Heart left ventricle (tissue), 16 donors: ENCODE measurements at places on chromosomes 6 and 20. TPM values are rescaled to one million over a fixed set of nuclear protein-coding genes. Genes with fewer than 3 reads are reported as not detected.

DNA sequence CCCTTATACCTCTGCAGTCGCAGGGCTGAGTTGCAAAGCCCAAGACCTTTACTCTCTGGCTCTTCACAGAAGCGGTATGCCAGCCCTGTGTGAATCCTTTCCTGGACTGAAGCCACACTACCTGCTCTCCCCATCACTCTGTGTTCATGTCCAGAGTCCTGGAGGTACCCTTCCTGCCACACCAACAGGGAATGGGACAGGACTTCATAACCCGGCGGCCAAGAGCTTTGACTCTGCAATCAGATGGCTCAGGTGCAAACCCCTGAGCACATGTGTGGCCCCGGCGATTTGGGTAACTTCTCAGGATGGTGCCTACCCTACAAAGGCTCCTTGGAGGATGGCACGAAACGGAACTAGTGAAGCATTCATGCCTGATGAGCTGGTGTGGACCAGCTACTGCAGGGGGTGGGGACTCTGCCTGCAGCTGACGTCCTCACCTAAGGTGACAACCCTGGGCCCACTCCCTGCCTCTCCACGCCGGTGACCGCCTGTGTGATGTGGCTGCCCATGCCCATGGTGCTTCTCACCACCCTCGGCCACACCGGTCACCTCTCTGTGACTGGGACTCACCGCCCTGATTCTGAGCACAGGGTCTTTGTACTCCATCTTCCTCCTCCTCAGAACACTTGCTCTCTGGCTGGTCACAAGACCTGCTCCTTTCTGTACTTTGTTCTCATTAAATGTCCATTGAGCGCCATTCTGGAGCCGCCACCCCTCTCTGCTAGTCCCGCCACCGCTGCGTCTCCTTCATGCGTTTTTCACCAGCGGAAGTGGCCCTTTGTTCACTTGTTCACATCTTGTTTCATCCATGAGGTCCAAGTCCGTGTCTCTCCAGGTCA is 116.7 kb downstream of the SULF2 start:
- no peak overlapping the region for H3K27ac ChIP-seq
- peaks cover 4% of the 10 kb centered on the region for H3K4me1 ChIP-seq
- no peaks in the 10 kb centered on the region for H3K27me3 ChIP-seq
- H3K36me3 ChIP-seq = no peaks in the 10 kb centered on the region

DNA sequence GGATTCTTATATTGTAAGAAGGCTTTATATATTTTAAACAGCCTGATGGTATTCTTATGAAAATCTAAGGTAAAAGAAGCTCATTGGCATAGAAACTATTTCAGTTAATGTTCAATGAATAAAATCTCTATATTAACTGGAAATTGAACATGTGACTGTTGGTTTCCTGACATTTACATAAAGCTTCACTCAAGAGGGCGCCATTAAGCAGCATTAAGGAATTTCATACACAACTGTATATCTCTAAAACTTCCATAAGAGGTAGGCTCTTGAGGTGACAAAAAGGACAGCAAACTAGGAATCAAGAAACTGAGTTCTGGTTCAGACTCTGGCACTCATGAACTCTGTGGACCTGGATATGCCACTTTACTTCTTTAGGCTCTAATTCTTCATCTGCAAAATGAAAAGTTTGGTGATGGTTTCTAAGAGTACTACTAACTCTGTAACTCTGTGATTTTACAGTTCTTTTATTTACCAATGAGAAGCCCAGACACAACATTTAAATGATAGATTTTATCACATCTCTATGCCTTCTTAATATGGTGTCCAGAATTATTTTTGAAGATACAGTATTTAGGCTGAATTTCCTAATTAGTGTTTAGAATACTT is 147.5 kb downstream of the FLRT3 start:
- DNase-seq = no peak
- no peaks in the 10 kb centered on the region for H3K36me3 ChIP-seq
- no peak overlapping the region for H3K4me3 ChIP-seq
- H3K27ac ChIP-seq = no peak overlapping the region
- no peaks in the 10 kb centered on the region for H3K27me3 ChIP-seq

DNA sequence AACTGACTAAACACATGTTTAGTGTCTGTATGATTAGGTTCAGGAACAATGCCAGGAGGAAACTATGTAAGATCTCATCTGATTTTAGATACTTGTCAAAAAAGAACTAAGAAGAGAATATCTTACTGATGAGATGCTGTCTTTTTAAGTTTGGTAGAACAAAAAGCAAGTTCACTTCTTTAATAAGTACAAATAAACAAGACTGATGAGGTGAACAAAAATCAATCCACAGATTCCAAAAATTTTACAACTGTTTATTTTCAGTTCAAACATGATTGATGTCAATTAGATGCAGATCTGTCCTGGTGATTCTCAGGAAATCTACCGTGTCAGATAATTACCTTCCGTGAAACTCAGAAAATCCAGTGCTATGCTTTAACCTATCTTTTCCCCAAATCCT is 24.9 kb downstream of the EPHA7 start:
- no peaks in the 10 kb centered on the region for H3K4me1 ChIP-seq
- DNase-seq = no peak
- H3K27me3 ChIP-seq = no peaks in the 10 kb centered on the region
- H3K4me3 ChIP-seq = no peak overlapping the region
- no peaks in the 10 kb centered on the region for H3K36me3 ChIP-seq

GRCh38 chr20:37781626-37782025 is 87.8 kb downstream of the CTNNBL1 start:
- H3K27ac ChIP-seq = no peak overlapping the region
- H3K36me3 ChIP-seq = no peaks in the 10 kb centered on the region
- H3K4me3 ChIP-seq = no peak overlapping the region
- no peaks in the 10 kb centered on the region for H3K4me1 ChIP-seq
- no peak for DNase-seq

The NMBR gene
- total RNA-seq = not detected

The BNIP5 gene
- total RNA-seq = not detected

DNA sequence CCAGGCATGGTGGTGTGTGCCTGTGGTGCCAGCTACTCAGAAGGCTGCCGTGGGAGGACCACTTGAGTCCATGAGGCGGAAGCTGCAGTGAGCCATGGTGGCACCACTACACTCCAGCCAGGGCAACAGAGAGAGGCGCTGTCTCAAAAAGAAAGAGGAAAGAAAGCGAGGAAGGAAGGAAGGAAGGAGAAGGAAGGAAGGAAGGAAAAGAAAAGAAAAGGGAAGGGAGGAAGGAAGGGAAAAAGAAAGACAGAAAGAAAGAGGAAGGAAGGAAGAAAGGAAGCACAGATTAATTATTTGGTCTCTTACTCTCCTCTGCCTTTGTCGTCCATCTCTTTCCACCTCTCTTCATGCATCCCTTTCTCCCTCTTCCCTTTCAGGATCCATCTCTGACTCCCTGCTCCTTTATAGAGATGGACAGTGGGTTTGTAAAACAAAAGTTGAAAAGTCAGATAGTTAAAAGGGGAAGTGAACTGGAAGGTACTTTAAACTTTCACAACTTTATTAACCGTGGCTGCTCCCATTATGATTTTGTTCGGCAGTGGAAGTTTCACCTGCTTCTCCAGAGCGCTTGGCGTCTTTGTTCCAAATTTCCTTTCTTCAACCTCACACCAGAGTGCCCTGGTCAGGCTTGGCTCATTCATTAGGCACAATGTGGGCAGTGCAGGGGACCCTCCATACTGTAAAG is 1.5 kb downstream of the HLA-DQA1 start:
- no peak for DNase-seq
- no peaks in the 10 kb centered on the region for H3K4me1 ChIP-seq
- H3K27ac ChIP-seq = no peak overlapping the region
- no peaks in the 10 kb centered on the region for H3K27me3 ChIP-seq
- no peaks in the 10 kb centered on the region for H3K36me3 ChIP-seq

The PAX1 gene
- not detected for total RNA-seq

GRCh38 chr20:64065974-64066343 is 3.0 kb downstream of the TCEA2 start:
- DNase-seq = no peak
- no peak overlapping the region for H3K4me3 ChIP-seq
- H3K36me3 ChIP-seq = no peaks in the 10 kb centered on the region
- no peaks in the 10 kb centered on the region for H3K27me3 ChIP-seq
- no peak overlapping the region for H3K27ac ChIP-seq

The PI3 gene
- total RNA-seq = not detected

DNA sequence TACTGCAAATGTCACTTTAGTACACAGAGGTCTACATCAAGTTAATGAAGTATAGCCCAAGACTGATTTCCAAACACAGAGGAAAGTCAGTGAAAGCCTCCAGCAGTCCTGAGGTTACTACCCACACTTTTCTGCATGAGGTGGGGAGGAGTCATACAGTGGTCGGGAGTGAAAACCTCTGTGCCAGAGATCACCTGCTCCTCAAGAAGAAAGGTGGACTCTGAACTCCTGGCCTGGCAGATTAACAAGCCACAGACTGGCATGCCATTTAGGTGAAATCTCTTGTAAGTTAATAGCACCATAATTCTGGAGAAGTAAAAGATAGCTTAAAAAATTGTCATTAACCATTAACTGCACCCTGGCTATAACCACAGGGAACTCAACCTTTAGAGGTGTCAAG is 125.0 kb upstream of the LAMP5 start:
- H3K36me3 ChIP-seq = peaks cover 74% of the 10 kb centered on the region
- H3K27ac ChIP-seq = no peak overlapping the region
- DNase-seq = no peak
- H3K4me3 ChIP-seq = no peak overlapping the region
- H3K27me3 ChIP-seq = no peaks in the 10 kb centered on the region

DNA sequence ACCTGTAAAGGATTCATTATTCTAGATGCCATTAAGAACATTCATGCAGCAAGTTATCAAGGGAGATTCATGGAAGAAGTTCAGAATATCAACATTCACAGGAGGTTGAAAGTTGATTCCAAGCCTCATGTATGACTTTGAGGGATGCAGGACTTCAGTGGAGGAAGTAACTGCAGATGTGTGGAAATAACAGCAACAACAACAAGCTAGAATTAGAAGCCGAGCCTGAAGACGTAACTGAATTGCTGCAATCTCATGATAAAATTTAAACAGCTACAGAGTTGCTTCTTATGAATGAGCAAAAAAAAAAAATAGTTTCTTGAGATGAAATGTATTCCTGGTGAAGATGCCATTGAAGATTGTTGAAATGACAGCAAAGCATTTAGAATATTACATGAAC is 73.3 kb upstream of the NXT1 start:
- H3K27ac ChIP-seq = no peak overlapping the region
- no peaks in the 10 kb centered on the region for H3K27me3 ChIP-seq
- no peaks in the 10 kb centered on the region for H3K36me3 ChIP-seq
- DNase-seq = no peak

The BHLHE23 gene
- total RNA-seq = not detected

GRCh38 chr20:6595704-6596103 is 171.8 kb upstream of the BMP2 start:
- H3K27ac ChIP-seq = no peak overlapping the region
- H3K36me3 ChIP-seq = no peaks in the 10 kb centered on the region
- no peak overlapping the region for H3K4me3 ChIP-seq
- H3K4me1 ChIP-seq = no peaks in the 10 kb centered on the region

DNA sequence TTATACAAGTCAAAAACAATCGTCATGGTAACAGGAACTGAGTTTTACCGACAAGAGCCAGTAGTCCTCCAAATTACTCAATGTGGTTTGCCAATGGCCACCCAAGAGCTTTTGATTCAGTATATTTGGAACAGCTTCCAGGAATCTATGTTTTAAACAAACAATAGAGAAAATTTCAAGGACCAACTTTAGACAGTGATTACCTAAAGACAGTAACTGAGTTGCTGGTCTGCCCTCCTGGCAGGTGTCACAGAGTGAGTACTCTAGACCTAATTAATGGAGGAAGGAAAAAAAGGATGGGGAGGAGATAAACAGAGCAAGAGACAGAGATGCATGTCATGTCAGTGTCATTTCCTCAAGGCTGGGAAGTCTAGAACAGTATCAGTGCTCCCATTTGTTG is 361.3 kb upstream of the BTBD3 start:
- no peak overlapping the region for H3K27ac ChIP-seq
- no peaks in the 10 kb centered on the region for H3K36me3 ChIP-seq

GRCh38 chr6:82614518-82614917 is 250.9 kb downstream of the TPBG start:
- DNase-seq = no peak
- H3K4me3 ChIP-seq = no peak overlapping the region
- H3K27me3 ChIP-seq = no peaks in the 10 kb centered on the region

The NHSL1 gene
- 86.7 TPM for total RNA-seq

The PCSK2 gene
- total RNA-seq = 0.27 TPM

GRCh38 chr6:158266131-158266530 is 46.1 kb upstream of the TULP4 start:
- no peaks in the 10 kb centered on the region for H3K27me3 ChIP-seq
- H3K4me3 ChIP-seq = no peak overlapping the region
- H3K36me3 ChIP-seq = no peaks in the 10 kb centered on the region

The FLRT3 gene
- total RNA-seq = 0.13 TPM

DNA sequence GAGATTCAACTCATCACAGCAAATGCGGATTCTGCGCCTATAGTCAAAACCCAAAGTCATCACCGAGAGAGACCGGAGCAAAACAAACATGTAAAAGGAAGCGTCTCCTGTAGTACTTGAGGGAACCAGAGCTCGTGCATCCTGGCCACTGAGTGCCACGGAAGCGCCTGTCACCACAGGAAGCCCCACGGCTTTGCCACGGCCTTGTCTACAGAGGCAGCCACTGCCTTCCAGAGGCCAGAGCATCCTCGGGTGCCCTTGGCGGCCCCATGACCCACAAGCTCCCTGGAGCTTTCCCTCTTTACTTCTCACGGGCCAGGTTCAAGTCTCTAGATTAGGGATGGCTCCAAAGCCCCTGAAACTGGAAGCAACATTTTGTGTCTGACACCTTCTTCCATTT is 7.5 kb downstream of the TCFL5 start:
- no peak overlapping the region for H3K27ac ChIP-seq
- no peaks in the 10 kb centered on the region for H3K4me1 ChIP-seq
- H3K4me3 ChIP-seq = no peak overlapping the region
- H3K27me3 ChIP-seq = no peaks in the 10 kb centered on the region

GRCh38 chr20:24363031-24363430 is 106.4 kb upstream of the SYNDIG1 start:
- H3K4me1 ChIP-seq = no peaks in the 10 kb centered on the region
- H3K27ac ChIP-seq = no peak overlapping the region
- no peak for DNase-seq
- no peak overlapping the region for H3K4me3 ChIP-seq

GRCh38 chr20:16419138-16419715 is 154.0 kb downstream of the KIF16B start:
- H3K4me3 ChIP-seq = no peak overlapping the region
- no peaks in the 10 kb centered on the region for H3K4me1 ChIP-seq
- no peak overlapping the region for H3K27ac ChIP-seq
- H3K36me3 ChIP-seq = no peaks in the 10 kb centered on the region

DNA sequence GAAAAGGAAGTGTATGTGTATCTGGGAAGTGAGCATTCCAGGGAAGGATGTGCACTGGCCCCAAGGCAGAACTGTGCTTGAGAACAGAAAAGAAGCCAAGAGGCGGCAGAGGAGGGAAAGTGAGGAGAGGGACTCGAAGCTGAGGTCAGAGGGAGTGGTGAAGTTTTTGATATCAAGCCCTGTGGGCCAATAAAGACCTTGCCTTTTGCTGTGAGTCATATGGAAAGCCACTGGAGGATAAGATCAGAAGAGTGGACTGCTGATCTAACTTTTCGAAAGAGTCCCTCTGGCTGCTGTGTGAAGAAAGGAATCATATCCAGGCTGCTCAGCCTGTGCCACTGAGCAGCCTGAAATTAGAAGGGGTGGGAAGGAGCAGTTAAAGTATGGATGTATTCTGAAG is 99.4 kb downstream of the EYA4 start:
- DNase-seq = no peak
- no peak overlapping the region for H3K4me3 ChIP-seq
- H3K4me1 ChIP-seq = no peaks in the 10 kb centered on the region
- no peaks in the 10 kb centered on the region for H3K36me3 ChIP-seq
- H3K27ac ChIP-seq = no peak overlapping the region

The TSHZ2 gene
- 5.6 TPM for total RNA-seq
